ENCODE measurements at places on chromosomes 3 and 15.

- no peak for DNase-seq
Measured at GRCh38 chr15:66291816-66292570, 1.4 kb upstream of the DIS3L start.

DNA sequence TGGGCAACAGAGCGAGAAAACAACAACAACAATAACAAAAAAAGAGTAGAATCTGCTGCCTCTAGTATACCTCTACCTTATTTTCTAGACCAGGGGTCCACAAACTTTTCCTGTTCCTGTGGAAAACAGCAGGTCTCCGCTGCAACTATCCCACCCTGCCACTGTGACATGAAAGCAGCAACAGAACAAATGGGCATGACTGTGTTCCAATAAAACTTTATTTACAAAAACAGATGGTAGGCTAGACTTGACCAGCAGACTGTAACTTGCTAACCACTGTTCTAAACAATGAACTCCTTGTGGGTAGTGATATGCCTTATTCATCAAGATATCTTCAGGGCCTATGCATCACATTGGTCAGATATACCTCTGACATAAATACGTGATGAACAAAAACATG, 25.3 kb downstream of the POLQ start:
- no peak for DNase-seq

- no peak for DNase-seq
Measured at GRCh38 chr15:94297558-94297957, 66.2 kb downstream of the MCTP2 start.

GRCh38 chr3:178369006-178369405, 167.2 kb upstream of the KCNMB2 start:
- no peak for DNase-seq

DNA sequence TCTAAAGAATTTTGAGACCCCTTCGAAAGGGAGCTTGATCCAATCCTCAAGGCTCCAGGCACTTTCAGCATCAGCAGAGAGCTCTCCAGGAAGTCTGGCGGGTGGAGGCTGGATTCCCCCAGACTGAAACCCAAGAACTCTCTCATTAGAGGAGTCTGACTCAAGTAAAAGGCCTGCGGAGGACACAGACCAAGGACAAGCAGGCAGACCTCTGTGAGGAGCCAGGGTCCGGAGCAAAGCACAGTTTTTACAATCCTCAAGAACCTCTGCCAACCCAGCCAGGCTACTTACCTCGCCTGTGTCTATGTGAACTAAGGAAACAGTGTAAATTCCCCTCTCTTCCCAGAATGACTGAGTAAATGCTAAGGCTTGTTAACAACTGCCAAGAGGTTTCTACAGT, 86.2 kb downstream of the FBN1 start:
- no peak for DNase-seq

GRCh38 chr3:53763353-53763752, 82.9 kb downstream of the CHDH start:
- no peak for DNase-seq
